ENCODE measurements at places on chromosomes 12 and 14.

GRCh38 chr14:104019029-104019428 is 66.5 kb upstream of the ASPG start:
- DNase-seq = no peak

- peak; percentile 50 for DNase-seq
Observed at GRCh38 chr14:37985826-37986470, 221.8 kb upstream of the SSTR1 start.

DNA sequence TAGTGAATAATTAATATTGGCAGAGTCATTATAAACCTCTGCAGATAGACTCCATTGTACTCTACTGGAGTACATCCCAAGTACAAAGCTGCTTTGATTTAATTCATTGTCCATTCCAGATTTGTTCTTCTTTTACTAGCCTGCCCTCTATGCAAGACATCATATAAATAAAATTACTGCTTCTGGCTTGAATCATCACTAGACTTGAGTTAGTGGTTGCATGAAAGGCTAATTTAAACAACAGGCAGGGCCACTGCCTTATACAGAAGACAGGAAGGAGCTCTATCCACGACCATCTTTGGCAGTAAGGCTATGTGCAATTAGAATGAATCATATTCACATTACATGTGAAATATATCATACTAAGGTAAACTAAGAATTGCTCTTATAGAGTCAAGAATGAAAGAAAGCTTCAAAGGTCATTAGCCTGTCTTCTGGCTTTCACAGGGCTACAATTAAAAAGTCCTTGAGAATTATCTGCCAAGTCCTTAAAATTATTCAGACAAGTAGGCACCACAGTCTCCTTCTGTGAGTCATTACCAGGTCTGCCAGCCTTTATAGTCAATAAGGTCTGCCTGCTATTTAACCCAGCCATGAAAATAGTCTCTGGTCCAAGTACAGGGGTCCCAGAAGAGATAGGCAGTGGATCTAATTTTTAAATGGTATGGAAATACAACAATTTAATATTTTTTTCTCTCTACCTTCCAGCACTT is 631.8 kb downstream of the TMTC2 start:
- DNase-seq = no peak

DNA sequence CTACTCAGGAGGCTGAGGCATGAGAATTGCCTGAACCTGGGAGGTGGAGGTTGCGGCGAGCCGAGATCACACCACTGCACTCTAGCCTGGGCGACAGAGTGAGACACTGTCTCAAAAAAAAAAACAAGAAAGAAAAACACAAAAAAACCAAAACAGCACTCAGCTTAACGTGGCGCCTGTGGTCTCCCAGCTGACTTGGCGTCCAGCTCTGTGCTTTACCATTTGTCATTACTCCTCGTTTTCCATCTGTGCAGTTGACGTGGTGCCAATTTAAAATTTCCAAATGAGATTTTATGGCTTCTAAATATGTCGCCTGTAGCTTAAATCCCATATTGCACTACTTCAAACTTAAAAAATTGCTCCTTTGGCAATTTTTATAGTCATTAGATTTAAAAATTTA is 2.0 kb downstream of the MGP start:
- DNase-seq = no peak

DNA sequence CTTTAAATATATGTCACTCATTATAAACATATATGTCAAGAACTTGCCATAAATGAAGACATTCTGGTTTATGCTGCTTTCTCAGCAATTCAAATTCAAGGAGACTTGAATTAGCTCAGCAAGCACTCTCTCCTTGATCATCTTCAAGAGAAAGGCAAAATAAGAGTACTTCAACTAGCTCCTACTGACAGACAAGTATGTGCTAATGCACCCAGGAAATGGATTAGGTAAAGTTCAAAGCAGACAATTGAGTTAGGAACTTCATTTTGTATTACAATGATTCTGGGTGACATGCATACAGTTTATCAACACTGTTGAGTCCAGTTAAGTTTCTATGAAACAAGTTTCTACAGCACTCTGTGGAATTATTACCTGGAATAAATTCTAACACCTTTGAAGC is 455.9 kb upstream of the USP15 start:
- no peak for DNase-seq

GRCh38 chr14:54535646-54536045 is 25.9 kb downstream of the CGRRF1 start:
- DNase-seq = no peak

DNA sequence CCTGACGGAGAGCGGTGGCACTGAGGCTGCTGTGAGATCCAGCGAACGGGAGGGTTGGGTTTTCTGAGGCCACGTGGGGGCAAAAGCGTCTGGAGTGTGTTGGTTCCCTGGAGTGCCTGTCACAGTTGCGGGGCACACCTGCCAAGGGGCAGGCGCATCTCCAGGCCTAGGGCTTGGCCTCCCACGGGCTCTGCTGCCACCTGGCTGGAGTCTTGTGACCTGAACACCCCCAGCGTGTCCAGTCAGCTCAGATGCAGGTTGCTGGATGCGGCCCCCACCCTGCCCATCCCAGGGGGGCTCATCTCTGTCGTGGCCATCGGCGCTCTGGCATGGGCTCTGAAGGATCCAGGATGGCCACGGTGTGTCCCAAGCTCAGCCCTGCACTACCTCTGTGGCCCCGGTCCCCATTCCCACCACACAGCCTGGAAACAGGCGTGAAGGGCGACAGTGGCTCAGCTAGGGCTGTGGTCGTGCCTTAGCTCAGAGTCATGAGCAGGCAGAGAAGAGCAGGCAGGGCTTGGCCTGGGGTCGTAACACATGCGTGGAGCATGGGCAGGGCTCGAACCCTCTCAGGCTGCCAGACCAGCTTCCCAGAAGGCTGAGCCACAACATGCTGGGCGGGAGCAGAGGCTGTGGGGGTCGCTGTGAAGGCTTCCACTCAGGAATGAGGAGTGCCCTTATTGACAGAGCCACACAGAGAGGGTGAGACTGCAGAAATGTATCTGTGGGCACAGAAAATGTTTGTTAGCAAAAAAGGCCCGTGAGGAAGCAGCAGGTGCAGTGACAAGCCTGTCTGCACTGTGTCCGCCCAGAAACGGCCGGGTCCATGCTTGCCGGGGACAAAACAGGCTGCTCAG is 23.5 kb upstream of the CRIP2 start:
- no peak for DNase-seq

- DNase-seq = peak; percentile 84
Observed at GRCh38 chr14:37150414-37150813, 22.0 kb downstream of the SLC25A21 start.

- no peak for DNase-seq
Observed at GRCh38 chr12:79194595-79194994, 330.0 kb downstream of the SYT1 start.

DNA sequence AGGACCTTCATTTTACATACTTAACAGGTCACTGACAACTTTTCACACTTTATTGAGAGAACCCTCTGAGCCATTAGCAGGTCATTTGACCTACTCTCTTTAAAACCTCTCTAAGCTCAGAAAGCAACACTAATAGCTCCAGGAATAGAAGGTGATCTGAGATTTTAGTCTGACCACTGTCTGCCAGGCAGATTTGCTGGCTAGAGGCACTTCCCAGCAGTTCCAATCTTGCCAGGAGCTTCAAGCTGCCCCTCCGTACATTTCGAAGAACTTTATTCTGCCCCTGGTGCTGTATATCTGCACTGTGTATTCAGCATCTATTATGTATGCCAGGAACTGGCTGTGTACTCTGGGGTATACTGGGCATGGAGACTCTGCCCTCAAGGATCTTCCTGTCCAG is 56.3 kb downstream of the GPHB5 start:
- DNase-seq = no peak

DNA sequence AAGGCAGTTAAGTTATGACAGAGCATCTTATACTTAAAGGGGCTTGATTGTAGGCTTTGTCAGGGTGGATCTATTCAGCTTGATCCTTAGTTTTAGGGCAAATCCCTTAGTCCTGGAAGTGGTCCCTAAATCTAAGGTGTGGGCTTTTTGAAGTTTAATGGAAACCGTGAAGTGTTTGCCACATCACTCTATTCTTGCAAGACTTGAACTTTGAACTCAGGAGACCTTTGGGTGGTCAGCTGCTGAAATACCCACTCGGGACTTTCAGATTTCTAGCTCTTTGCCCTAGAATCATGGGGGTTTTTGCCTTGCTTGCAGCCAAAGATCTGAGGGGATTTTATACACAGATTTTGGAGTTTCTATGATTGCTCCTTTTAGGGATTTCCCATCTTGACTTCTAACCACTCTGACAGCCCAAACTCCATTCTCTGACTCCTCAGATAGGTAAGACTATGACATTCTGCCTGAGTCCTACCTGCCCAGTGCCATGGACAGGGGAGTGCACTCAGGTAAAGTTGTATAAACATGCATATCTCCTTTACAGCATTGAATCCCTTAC is 39.9 kb downstream of the SNAPC1 start:
- DNase-seq = no peak

DNA sequence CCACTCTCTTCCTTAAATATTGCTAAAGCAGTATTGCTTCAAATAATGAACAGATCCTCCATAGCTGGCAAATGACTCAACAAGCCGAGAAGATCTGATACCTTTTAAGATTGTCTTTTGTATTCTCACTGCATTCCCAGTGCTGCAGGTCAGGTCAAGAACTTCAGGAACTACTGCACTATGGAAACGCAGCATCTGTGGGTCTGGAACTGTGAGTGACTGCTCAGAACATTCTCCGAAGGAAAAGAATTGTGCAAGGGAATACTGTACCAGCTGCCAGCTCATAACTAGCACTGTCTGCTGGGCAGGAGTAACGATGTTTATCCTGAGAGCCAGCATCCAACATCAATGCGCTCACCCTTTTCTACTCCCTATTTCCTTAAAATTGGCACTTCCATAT is 348.0 kb upstream of the SOX5 start:
- no peak for DNase-seq

GRCh38 chr12:32671930-32672780 is 6.9 kb upstream of the DNM1L start:
- peak; percentile 88 for DNase-seq

GRCh38 chr12:89346741-89347324 is 5.5 kb downstream of the DUSP6 start:
- peak; percentile 99 for DNase-seq

- DNase-seq = no peak
Observed at GRCh38 chr14:58751788-58752187, 114.0 kb downstream of the DACT1 start.

GRCh38 chr12:55955800-55956508 is 9.9 kb downstream of the PMEL start:
- peak; percentile 42 for DNase-seq

- DNase-seq = no peak
Observed at GRCh38 chr12:104579718-104580495, 123.2 kb downstream of the CHST11 start.

- no peak for DNase-seq
Observed at GRCh38 chr14:23351681-23352505, 794 bp downstream of the SLC22A17 start.

- no peak for DNase-seq
Observed at GRCh38 chr12:93176165-93176564, 201.6 kb upstream of the NUDT4 start.

DNA sequence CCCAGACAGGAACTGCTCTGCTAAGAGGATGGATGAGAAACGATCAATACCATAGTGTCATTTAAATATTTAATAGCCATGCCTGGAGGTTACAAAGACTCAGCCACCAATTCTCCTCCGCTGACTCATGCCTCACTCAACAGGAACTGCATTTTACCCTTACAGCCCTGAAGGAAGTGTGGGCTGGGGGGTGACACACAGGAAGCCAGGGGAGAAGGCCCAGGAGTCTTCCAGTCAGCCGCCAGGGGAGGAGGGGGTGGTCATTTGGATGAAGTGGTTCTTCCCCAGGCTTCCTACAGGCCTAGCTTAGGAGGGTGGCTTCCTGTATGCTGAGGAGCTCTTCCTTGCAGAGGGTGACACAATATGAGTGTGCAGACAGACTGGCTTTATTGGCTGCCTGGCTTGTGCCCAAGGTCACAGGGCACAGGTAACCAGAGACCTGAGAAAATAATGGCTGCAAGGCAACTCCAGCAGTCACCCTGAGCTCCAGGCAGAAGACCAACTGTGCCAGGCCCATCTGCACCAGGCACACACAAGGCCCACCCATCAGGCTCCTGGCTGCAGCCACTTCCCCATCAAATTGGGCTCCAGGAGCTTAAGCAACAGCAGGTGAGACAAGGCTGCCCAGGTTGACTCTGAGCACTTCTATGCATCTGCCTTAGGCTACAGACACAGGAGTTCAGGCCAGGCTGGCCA is 30.6 kb upstream of the RPLP0 start:
- DNase-seq = peak; percentile 98
